T47D (cell line): ENCODE measurements at places on chromosomes 5 and 9.

- no peak for DNase-seq
Measured at GRCh38 chr5:135317286-135317685, 81.7 kb downstream of the MACROH2A1 start.

- DNase-seq = no peak
Measured at GRCh38 chr9:3541206-3541605, 15.4 kb upstream of the RFX3 start.

GRCh38 chr5:121151534-121151933 is 687.4 kb downstream of the PRR16 start:
- DNase-seq = no peak

GRCh38 chr9:137708590-137709284 is 89.9 kb downstream of the EHMT1 start:
- no peak for DNase-seq

GRCh38 chr9:79812507-79813257 is 240.9 kb downstream of the TLE4 start:
- DNase-seq = no peak

- no peak for DNase-seq
Measured at GRCh38 chr5:148474025-148474511, 90.3 kb downstream of the FBXO38 start.

- DNase-seq = no peak
Measured at GRCh38 chr5:58151414-58151813, 308.5 kb downstream of the PLK2 start.

DNA sequence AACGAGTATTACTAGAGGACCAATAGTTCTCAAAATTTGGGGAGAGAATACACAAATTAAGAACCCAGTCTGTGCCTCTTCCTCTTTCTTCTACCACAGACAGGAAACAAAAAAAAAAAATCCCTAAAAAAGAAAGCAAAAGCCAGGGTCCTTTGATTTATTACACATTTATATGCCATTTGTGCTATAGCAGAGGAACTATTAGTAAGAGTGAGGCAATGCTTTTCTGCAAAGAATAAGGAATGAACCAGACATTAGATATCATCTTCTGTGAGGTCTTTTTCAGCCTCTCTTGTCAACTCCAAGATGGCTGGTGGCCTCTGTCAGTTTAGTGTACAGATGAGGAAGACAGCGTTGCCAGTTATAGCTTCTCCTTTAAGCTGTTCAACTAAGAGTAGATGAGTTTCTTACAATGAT is 127.6 kb downstream of the RFX3 start:
- DNase-seq = no peak

GRCh38 chr9:35666549-35666948 is 1.6 kb upstream of the ARHGEF39 start:
- no peak for DNase-seq

GRCh38 chr5:159442206-159442850 is 112.0 kb upstream of the IL12B start:
- no peak for DNase-seq

DNA sequence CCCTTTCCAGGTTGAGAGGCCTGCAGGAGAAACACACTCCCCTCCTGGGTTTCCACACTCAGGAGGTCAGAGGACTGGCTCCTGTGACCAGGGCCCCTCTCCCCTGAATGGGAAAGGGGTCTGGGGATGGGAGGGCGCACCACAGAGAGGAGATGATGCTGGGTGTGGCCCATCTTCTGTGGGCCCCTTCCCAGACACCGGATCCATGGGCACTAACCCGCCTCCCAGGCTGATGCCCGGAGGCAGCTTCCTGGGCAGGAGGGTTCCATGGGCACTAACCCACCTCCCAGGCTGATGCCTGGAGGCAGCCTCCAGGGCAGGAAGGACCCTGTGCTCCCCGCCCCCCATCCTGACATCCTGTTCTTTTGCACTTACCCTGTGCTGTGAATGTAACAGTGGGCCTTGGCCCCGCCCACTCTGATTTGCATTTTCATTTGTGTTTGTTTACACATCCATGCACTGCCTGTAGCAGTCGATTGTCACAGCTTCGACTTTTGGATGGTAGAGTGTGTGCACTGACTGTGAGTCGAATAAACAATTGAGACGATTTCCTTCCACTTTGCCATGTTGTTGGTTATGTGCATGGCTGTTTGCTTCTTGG is 9.3 kb upstream of the DOLPP1 start:
- peak; percentile 34 for DNase-seq

- DNase-seq = no peak
Measured at GRCh38 chr5:57780306-57780960, 297.8 kb upstream of the ACTBL2 start.

- no peak for DNase-seq
Measured at GRCh38 chr9:92722386-92723298, 42.0 kb downstream of the BICD2 start.

GRCh38 chr5:132009706-132010405 is 1.6 kb downstream of the ACSL6 start:
- no peak for DNase-seq

GRCh38 chr9:92656537-92656925 is 13.4 kb downstream of the IPPK start:
- DNase-seq = no peak

DNA sequence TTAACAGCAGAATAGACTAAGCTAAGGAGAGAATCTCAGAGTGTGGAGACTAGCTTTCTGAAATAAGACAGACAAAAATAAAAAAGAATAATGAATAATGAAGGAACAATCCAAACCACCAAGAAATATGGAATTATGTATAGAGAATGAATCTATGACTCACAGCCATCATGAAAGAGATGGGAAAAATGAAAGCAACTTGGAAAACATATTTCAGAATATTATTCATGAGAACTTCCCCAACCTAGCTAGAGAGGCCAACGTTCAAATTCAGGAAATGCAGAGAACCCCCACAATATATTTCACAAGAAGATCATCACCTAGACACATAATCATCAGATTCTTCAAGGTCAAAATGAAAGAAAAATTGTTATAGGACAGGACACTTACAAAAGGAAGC is 349.0 kb upstream of the MPDZ start:
- no peak for DNase-seq

- DNase-seq = no peak
Measured at GRCh38 chr9:70000469-70000868, 43.2 kb upstream of the MAMDC2 start.

- no peak for DNase-seq
Measured at GRCh38 chr9:36938617-36939016, 95.5 kb downstream of the PAX5 start.

DNA sequence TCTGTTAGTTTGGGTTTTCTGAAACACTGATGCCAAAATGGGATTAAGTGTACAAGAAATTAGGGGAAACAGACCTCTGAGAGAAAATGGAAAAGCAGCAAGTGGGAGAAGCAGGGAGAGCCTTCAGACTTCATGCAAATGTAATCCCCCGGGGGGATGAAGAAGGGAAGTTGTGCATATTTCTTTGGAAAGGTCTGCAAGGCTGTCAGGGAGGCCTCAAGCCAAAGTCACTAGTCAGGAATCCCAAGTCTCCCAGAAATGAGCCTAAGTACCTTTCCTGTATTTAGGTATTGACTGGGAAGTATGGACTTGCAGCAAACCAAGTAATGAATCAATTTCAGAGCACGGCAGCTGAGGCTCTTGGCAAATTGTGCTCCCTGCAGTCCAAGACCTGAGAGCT is 2.2 kb downstream of the FTMT start:
- no peak for DNase-seq

DNA sequence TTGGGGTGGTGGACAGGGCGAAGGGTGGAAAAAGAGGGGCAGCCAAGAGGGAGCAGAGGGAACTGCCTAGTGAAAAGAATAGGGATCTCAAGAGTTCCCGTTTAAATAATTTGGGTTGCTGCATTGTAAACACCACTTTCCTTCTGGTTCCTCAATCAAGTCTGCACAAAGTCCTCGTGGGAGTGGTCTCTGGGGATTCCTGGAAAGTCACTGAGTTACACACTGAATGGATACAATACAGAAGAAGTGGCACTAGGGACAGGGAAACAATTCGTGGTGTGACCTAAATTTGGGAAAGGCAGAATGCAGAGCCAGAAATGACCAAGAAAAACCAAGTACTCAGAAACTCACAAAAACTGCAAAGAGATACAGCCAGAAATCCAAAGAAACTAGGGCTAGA is 161.7 kb downstream of the CDK5RAP2 start:
- DNase-seq = no peak

- DNase-seq = no peak
Measured at GRCh38 chr9:37979844-37980243, 75.9 kb upstream of the SLC25A51 start.

- no peak for DNase-seq
Measured at GRCh38 chr5:80503641-80504040, 15.7 kb downstream of the FAM151B start.

- DNase-seq = no peak
Measured at GRCh38 chr9:22169243-22169642, 160.1 kb upstream of the CDKN2B start.

GRCh38 chr5:163912046-163912445 is 406.6 kb downstream of the MAT2B start:
- DNase-seq = no peak

GRCh38 chr5:132294728-132295504 is 722 bp downstream of the SLC22A4 start:
- DNase-seq = no peak

DNA sequence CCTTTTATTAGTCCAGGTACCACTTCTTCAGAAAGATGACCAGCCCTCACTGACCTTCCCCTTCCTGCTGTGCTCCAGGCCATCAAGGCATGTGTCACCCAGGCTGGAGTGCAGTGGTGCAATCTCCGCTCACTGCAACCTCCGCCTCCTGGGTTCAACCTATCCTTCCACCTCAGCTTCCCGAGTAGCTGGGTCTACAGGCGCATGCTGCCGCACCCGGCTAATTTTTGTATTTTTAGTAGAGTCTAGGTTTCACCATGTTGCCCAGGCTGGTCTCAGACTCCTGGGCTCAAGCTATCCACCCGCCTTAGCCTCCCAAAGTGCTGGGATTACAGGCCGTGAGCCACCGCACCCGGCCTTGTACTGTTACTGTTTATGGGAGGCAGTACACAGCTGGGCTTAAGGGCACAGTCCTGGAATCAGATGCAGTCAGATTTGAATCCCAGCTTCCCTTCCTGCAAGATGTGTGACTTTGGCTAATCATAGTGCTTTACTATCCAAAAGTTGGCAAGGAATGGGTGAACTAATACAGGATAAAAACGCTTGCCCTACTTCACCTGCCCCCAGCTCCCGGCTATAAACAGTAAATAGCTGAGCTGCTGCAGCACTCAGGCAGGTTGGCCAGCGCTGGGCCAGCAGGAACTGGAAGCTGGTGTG is 483 bp upstream of the EIF4EBP3 start:
- no peak for DNase-seq

DNA sequence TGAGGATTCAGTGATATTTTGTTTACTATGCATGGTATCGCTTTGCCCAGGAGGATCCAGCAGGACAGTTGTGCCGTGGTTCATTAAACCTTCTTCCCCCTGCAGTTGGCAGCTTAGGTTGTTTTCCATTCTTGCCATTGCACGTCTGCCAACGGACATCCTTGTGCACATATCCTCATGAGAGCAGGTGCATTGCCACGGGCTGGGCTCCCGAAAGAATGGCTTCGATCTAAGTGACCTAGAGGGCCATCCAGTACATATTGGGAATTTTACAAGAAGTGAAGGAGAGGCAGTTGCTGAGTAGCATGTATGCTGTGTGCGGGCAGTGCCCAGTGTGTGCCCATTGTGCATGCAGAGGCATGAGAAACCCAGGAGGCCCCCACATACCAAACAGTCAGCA is 22.1 kb downstream of the HRH2 start:
- DNase-seq = no peak

- DNase-seq = no peak
Measured at GRCh38 chr5:121706686-121707085, 145.0 kb upstream of the FTMT start.

DNA sequence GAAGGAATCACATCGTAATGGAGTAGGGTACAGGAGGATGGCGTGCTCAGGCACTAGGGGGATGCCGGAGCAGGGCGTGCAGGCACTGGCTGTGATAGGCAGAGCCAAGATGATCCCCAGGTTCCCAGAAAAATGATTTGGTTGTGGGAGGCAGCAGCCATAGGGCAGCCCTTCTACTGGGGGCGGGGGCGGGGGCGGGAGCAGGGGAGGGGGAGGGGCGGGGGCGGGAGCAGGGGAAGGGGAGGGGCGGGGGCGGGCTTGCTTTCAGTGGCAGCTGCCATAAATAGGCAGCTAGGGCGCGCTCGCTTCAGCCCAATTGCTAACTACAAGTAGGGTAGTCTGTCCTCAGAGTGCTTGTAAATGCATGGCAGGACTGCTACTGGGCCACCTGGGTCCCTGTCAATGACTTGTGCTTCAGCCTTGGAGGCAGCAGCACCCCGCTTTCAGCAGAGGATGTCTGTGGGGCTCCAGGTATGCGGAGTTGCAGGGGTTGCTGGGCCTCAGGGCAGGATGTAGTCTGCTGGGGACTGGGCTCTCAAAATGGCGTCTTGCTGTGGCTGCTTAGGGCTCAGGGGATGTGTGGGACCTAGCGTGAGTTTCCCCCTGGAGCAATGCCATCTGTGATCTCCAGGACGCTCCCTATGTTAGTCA is 354.3 kb downstream of the RAB3C start:
- DNase-seq = no peak

DNA sequence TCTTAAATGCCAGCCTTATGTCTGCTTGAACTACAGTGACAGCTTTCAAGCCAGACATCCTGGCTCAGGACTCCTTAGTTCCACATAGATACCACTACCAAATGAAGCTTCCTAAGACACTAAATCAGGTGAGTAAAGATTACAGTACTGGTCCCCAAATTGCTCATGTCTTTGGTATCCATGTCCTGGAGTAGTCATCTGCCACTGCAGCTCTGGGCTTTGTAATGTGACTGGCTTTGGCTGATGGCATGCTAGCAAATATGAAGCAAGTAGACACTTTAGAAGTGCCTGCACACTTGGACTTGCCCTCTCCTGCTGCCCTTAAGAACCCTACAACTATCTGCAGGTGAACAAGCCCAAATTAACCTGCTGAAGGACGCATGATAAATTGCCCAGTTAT is 334.9 kb downstream of the BNC2 start:
- no peak for DNase-seq

DNA sequence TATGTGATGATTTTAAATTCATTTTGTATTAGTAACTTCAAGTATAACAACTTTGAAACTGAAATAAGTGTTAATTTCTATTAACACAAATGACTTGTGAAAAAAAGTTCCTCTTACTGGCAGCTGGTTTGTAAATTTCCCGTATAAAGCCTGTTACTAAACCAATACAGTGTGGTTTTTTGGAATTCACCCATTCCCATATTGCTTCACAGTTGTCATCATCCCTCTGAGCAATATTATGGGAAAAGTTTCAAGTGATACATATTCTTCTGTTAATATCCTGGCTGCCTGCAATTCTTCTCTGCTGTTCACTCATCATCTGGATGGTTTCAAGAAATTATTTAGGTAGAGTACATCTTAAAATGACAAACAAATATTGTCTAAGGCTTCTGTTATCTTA is 1185.1 kb upstream of the C9orf72 start:
- DNase-seq = no peak

GRCh38 chr5:114335391-114335790 is 26.5 kb upstream of the KCNN2 start:
- no peak for DNase-seq

- no peak for DNase-seq
Measured at GRCh38 chr9:131666774-131667173, 73.1 kb downstream of the RAPGEF1 start.
